ENCODE measurements at places on chromosomes 2 and 18. TPM values are rescaled to one million over a fixed set of nuclear protein-coding genes. Genes with fewer than 3 reads are reported as not detected.

The DLX2 gene
- 4.0 TPM for total RNA-seq

The FBXO36 gene
- 1.6 TPM for total RNA-seq

The TRIM43 gene
- total RNA-seq: 0.29 TPM

The ALPG gene
- not detected for total RNA-seq

The TMEM87B gene
- 2.8 TPM for total RNA-seq
